Hepatocyte (in vitro differentiated cells): ENCODE measurements at places on chromosomes 3 and 15. TPM values are rescaled to one million over a fixed set of nuclear protein-coding genes. Genes with fewer than 3 reads are reported as not detected.
A peak's percentile ranks its signal among the peaks of the same experiment; 100 is the strongest.

GRCh38 chr15:80673561-80674244, 21.4 kb upstream of the ABHD17C start:
- no peaks in the 10 kb centered on the region for H3K27me3 ChIP-seq
- H3K36me3 ChIP-seq: no peaks in the 10 kb centered on the region
- peaks cover 3% of the 10 kb centered on the region for H3K4me1 ChIP-seq

DNA sequence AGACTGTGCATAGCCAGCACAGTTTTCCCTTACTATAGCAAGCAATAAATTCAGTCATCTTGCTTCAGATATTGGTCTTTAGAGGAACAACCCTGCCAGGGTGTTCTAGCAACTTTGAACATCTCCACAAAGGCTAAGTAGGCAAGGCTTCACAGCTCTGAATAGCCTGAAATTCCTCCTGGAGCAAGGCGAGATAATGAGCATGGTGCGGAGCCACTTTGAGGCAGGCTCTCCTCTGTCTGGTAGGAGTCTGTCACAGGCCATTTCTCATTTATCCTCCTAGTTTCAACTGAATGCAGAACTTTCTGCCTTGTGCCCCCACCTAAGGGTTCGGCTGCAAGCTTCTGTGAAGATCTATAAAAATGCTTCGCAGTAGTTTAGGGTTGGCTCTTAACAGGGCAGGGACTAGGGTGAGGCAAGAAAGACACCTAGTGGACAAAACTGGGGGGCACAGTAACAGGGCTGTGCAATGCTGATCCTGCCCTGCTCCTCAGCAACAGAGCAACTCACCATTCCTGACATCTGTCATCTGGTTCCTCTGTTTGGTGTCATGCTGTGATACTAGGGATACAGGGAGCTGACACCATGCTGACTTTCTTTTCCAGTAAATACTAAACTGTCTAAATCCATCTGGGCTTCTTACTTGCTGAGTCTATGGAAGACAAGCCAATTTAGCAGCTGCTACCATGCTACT, 16.6 kb upstream of the EHHADH start:
- DNase-seq: peak; percentile 55
- H3K4me1 ChIP-seq: no peaks in the 10 kb centered on the region
- no peak overlapping the region for H3K27ac ChIP-seq

DNA sequence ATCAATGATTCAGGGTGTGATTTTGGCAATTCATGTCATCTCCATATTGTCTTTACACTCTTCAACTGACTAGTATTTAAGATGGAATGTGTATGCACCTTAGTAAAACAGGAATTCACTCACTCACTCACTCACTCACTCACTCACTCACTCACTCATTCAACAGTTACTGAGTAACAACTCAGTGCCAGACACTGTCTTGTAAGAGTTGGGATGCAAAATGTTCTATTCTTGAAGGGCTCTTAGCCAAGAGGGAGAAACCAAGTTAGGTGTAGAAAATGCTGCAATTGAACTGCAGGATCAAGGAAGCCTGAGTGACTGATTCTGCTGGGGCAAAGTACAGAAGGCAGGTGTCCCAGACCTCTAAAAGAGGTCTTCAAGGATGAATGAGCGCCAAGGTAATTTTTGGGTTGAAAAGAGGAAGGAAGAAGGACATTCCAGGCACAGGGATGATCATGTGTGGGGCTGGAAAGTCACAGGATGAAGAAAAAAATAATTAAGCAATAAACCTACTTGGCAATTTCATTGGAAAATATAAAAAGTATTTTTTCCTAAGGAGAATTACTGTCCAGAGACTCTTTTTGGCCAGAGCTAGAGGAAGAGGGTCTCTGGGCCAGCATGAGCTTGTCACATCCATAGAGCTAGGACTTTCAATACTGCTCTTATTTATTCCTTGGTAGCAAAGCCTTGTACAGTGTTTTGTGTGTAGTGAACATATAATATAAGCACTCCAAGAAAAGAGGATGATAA, 58.9 kb upstream of the ETV5 start:
- H3K4me3 ChIP-seq: no peak overlapping the region
- H3K36me3 ChIP-seq: no peaks in the 10 kb centered on the region
- DNase-seq: no peak
- H3K27me3 ChIP-seq: no peaks in the 10 kb centered on the region

- no peak overlapping the region for H3K27ac ChIP-seq
- H3K36me3 ChIP-seq: no peaks in the 10 kb centered on the region
- H3K4me3 ChIP-seq: no peak overlapping the region
- DNase-seq: no peak
Observed at GRCh38 chr3:63042833-63043232, 167.6 kb upstream of the CADPS start.

Gene REC114
- not detected in 2 replicates for total RNA-seq

DNA sequence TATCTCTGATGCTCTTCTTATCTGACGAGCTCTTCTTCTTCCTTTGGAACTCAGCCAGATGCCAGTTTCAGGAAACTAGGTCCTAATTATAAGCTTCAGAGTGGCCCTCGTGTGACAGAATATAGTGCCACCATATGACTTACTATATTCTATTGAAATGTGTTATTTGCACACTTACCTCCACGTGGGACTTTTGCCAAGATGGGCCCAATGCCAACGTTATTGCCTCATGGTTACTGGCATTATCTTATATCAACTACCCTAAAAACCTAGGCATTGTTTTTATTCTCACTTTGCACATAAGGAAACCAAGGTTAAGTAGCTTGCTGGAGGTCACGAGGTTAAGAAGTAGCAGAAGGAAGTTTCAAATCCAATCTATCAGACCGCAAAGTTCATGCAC, 71.3 kb upstream of the SLCO3A1 start:
- no peaks in the 10 kb centered on the region for H3K36me3 ChIP-seq
- DNase-seq: no peak
- H3K4me1 ChIP-seq: no peaks in the 10 kb centered on the region
- peaks cover 25% of the 10 kb centered on the region for H3K27me3 ChIP-seq
- no peak overlapping the region for H3K4me3 ChIP-seq
- no peak overlapping the region for H3K27ac ChIP-seq

DNA sequence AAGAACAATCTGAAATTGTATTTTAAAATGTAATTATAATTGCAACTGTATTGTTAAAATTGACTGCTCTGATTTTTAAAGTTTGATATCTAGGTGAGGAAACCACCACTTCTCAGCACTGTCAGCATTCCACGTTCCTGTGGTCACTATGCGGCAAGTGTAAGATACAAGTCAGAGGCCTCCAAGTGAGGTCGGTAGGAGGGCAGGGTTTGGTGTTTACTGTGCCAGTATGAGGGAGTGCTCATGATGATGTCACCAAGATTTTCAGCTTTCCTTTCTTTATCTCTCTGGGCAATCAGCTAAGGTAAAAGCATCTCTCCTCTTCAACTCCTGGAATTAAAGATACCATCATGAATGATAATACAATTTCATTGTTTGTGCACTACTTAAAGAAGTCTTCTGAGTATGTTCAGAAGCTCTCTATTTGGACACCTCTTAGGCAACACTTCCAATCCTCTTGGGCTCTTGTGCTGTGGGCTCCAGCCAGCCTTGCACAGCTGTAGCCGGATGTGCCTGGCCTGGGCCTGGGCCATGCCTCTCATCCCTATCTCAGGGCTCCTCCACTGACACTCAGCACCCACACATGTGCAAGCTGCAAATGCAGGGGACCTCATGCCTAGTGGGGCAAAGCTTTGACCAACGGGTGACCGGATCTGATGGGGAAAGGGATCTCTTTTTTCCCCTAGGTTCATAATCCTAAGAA, 42.9 kb downstream of the CCR3 start:
- no peaks in the 10 kb centered on the region for H3K27me3 ChIP-seq
- no peak overlapping the region for H3K4me3 ChIP-seq
- no peak for DNase-seq
- H3K27ac ChIP-seq: no peak overlapping the region
